ENCODE measurements at places on chromosomes 7 and 10.

DNA sequence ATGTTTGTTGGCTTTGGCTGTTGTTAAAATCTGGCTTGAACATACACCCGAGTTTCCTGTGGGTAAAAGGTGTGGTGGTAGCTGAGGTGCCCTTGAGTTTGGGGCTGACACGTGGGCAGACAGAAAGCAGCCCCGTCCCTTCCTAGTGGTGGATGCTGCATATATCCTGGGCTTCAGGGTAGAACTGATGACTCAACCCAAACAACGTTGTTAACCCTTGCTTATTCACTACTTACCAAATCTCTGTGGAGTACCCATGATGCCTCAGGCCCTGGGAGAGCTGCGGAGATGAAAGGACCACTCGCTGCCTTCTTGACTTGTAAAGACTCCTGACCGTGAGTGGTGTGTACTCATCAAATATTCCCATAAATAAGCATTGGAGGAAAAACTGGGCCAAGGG is 245.1 kb downstream of the RAB11FIP2 start:
- no peak for DNase-seq

- no peak for DNase-seq
These were observed 199.9 kb upstream of the ZMIZ1 start for GRCh38 chr10:78868861-78869260.

GRCh38 chr10:77159538-77160110 is 478.0 kb downstream of the KCNMA1 start:
- DNase-seq: no peak

- no peak for DNase-seq
These were observed 77.1 kb downstream of the DNAJC1 start for GRCh38 chr10:21926358-21926925.

DNA sequence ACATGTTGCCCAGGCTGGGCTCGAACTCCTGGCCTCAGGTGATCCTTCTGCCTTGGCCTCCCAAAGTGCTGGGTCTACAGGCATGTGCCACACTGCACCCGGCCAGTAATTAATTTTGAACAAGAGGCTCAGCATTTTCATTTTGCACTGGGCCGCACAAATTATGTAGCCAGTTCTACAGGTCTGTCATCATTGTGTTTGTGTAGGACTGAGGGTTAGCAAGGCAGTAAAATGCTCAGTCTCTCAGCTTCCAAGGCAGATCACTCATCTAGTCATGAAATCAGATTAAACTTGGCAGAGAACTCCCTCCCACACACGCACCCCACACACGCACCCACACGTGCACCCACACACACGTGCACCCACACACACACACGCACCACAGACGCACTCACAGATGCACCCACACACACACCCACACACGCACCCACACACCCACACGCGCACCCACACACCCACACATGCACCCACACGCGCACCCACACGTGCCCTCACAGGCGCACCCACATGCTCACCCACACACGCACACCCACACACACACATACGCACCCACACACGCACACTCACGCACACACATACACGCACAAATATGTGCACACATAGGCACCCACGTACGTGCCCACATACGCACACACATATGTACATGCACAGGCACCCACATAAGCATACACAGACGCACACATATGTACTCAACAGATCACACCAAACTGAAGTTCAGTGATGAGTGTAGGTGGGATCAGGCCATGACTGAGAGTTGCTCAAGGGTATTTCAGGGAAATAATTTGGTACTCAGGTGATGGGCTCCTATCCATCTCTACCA is 27.8 kb upstream of the PROSER2 start:
- DNase-seq: no peak

GRCh38 chr7:16548428-16548827 is 21.8 kb downstream of the LRRC72 start:
- DNase-seq: no peak

- DNase-seq: no peak
These were observed 124.0 kb downstream of the CELF2 start for GRCh38 chr10:11141571-11142091.

- DNase-seq: no peak
These were observed 36.5 kb downstream of the RAPGEF5 start for GRCh38 chr7:22320416-22320815.

GRCh38 chr10:103885617-103886016 is 30.2 kb upstream of the SH3PXD2A start:
- no peak for DNase-seq

- no peak for DNase-seq
These were observed 301.6 kb upstream of the NRP1 start for GRCh38 chr10:33635967-33636515.

GRCh38 chr10:96402417-96403305 is 43.9 kb upstream of the OPALIN start:
- DNase-seq: no peak

- DNase-seq: no peak
These were observed 9.5 kb downstream of the CISD1 start for GRCh38 chr10:58278274-58278961.

DNA sequence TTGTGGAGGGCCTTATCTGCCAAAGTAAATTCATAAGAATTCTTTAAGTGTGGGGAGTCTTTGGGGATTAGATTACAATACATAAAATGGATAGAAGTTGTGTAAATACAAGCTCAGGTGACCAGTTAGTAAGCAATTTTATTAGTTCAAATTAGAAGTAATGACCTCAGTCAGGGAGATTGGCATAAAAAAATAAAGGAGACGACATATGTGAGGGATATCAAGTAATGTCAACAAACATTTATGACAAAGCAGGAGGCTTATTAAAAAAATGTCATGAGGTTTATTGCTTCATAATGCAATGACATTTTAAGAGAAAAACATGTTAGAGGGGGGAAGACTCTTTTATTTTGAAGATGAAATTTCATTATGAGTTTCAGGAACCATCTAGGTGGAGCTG is 1137.0 kb upstream of the PHF14 start:
- DNase-seq: no peak

DNA sequence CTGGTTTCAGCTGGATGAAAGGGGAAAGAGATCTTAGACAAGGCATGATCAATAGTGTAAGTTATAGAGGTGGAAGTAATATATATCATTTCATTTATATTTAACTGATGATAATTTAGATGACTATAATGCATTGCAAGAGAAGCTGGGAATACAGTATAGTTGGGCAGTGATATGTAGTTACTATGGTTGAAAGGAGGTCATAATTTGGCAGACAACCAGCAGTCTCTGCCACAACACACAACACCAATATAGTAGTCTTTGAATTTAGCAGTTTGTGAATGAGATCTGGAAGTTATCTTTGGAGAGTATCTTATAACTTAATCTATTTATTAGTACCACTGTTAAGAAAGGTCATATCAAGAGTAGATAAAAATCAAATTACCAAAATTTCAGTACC is 39.9 kb downstream of the TAX1BP1 start:
- DNase-seq: no peak

GRCh38 chr7:7414791-7415603 is 120.7 kb downstream of the COL28A1 start:
- no peak for DNase-seq

- no peak for DNase-seq
These were observed 52.0 kb upstream of the NMT2 start for GRCh38 chr10:15220445-15220844.

GRCh38 chr7:40237731-40238130 is 102.9 kb downstream of the SUGCT start:
- no peak for DNase-seq

DNA sequence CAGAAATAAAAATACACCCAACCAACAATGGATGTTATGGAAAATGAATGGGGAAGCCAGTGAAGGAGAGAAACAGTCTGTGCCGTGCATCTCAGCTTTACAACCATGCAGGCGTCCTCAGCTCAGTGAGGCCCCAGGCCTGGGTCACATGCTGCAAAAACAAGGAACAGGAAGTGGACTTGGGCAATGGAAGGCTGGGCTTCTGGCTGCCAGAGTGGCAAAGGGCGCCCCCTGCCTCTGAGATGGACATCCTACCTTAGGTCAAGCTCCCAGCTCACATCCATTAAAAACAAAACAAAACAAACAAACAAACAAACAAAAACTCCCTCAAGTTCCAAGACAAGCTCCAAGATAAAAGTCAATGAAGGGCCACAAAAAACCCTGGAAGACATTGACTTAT is 54.7 kb upstream of the AFAP1L2 start:
- no peak for DNase-seq

DNA sequence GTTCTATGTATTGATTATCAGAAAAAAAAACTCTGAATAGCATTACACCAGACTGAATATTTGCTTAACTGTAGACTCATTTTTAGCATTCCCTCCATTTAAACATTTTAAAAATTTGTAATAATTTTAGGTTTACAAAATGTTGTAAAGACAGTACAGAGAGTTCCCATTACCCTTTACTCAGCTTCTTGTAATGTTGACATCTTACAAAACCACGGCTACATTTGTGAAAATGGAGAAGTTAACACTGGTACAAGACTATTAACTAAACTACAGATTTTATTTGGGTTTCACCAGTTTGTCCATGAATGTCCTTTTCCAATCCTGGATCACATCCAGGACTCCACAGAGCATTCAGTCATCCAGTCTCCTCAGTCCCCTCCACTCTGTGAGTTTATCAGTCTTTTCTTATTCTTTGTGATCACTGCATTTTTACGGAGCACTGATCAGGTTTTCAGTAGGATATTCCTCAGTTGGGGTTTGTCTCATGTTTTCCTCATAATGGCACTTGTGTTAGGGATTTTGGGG is 130.0 kb upstream of the EEPD1 start:
- DNase-seq: no peak

DNA sequence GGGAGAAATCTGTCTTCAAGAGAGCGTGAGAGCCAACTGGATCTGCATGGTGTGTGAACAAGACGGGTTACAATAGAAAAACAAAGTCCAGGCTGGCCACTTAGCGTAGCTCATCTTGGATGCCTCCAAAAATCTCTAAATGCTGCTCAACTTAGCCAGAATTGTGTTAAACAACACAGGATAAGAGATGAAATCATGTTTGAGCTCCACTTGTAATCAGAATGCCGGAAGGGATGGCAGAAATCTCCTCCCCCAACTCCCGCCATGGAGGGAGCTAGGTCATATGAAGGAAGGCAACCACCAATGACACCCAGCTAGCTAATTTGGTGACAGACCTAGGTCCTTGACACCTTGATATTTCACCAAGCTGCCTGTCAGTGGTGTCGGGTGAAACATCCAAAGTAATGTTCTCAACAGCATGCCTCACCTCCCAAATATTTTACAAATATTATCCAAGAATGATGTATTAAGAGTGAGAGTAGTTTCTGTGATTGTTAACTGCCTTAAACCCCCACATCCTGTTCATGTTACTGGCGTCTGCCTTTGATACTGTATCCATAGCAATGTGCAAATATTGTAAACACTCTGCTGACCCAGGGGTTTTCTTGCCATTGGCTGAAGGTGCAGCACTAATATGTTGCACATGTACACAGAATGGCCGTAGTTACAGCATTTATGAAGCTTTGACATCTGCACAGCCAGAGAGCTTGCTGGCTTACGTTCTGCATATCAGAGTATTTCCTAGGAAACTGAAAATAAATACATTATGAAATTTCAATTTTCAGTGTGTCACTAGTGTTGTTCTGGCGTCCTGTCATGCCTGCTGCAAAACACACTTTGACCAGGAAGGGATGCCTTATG is 25.8 kb downstream of the TMEM254 start:
- DNase-seq: no peak

DNA sequence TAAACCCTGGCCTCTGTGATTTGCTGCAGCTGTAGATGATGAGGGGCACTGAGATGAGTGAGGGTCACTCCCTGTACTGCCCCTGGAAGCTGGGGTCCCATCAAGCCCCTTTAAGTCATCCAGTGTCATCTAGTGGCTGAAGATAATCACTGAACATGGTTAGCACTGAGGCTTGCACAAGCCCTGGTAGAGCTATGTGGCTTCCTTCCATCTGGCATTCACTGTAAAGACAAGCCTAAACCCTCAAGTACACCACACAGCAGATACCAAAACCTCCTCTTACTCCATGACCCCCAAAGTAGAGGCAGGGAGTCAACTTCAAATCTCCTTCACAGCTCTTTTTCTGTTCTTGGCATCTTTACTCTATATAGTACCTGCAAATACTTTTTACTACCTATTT is 72.7 kb upstream of the MRLN start:
- no peak for DNase-seq

DNA sequence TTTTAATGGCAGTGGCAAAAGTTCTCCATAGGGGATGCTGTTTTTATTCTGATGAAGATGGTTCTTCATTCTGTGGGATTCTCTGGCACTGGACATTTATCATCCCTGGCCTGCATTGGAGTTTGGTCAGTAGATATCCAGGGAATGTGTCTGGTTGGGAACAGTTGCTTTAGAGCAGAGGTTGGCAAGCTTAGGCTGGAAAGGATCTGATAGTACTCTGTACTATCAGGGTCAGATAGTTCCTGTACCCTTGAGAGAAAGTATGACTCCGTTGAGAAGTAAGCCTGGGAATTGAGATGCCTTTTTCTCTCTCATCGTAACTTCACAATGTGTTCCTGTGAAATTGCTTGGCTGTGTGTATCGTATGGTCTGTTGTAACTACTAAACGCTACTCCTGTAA is 244.1 kb downstream of the POLR1F start:
- no peak for DNase-seq

DNA sequence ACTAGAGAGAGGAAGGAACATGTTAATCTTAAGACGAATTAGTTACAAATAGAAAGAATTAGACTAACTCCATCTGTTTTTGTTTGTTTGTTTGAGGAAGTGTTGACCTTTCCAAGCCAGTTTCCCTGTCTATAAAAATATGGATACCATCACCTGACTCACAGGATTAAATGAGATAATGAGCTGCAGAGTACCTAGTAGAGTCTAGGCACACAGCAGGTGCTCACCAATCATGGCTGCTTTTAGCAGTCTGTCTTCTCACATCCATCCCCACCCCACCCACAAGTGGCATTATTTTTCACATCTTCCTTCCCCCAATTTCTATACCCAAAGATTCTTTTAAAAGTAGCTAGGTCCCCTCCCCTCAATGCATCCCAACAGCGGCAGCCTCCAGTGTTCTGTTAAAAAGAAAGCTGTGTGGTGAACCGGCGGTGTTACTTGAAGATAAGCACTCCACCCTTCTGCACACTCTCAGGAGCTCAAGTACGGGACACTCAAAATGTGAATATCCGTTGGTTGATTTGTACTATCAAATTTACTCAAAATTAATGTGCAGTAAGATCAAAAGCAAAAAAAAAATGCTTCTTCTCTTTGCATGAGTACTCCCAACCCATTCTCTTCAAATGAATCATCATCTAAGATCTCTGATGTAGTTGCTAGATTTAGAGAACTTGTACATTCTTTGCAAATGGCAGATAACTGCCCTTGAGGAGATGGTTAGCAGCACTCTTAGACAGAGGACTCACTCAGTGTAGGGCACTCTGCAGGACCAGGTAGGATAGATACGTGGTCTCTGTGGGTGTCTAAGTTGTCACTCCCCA is 145.4 kb upstream of the ASAH2 start:
- no peak for DNase-seq

- DNase-seq: no peak
These were observed 86.6 kb upstream of the C7orf33 start for GRCh38 chr7:148503900-148504487.

- DNase-seq: no peak
These were observed 73.4 kb downstream of the ALOX5 start for GRCh38 chr10:45447416-45447815.

DNA sequence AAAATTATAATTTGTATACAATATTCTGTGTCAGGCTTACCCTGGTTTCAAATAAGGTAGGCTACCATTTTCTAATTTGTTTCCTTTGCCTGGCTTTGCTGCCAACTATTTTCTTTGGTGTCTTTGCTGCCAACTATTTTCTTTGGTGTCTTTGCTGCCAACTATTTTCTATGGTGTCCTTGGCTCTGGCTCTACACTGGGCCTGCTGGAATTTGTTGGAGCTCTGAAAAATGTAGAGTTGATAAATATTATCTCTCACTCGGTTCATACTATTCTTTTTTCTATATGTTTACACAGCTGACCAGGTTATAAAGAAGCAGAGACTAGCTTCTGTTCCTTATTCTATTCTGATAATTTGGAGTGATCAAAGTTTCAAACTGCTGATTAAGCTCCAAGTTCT is 768.0 kb upstream of the PHF14 start:
- DNase-seq: no peak

All from head of caudate nucleus (tissue), 42 donors.